ENCODE measurements at places on chromosomes 1 and 21.

- DNase-seq: no peak
Measured at GRCh38 chr1:147551036-147551435, 9.7 kb downstream of the BCL9 start.

- peak; percentile 62 for DNase-seq
Measured at GRCh38 chr21:15631342-15631741, 98.4 kb upstream of the USP25 start.

GRCh38 chr1:21804536-21804935 is 7.5 kb upstream of the LDLRAD2 start:
- DNase-seq: peak; percentile 24

DNA sequence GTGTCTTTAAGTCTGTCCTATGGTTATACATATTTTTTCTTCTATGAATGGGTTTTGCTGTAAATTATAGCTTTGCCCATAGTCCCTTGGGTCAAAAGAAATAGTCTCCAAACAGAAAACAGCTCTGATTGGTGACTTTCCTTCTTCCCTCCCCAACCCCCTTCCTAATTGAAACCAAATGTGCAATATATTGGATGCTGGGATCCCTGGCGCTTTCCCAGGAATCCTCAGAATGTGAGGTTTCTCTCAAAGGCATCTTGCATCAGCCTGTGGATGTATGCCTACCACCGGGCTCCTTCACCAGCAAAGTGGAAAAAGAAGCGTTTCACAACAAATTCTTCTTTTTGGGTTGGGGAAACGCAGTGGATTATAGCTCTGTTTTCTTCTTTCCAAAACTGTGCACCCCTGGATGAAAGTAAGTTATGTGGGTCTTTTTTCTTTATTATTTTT is at the start of gene DDR2:
Gene DDR2 (plus strand): TSS at position 248 of the 450 bp plus-strand sequence. CDS start 86,600 bp downstream, outside the sequence.
- DNase-seq: peak; percentile 90

DNA sequence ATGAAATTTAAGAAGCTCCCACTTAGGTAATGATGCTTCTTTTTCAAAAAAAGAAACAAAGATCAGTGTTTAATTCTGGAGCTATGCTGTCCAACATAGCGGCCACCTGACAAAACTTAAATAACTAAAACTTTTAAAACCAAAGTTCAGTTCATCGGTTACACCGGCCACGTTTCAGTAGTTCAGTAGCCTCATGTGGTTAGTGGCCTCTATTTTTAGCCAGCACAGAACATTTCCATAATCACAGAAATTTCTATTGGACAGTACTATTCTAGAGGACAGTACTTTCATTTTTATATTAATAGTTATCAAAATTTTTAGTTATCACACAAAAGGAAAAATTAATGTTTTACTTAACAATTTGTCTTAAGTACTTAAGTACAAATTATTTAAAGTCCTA is 141.0 kb downstream of the USP25 start:
- DNase-seq: no peak

DNA sequence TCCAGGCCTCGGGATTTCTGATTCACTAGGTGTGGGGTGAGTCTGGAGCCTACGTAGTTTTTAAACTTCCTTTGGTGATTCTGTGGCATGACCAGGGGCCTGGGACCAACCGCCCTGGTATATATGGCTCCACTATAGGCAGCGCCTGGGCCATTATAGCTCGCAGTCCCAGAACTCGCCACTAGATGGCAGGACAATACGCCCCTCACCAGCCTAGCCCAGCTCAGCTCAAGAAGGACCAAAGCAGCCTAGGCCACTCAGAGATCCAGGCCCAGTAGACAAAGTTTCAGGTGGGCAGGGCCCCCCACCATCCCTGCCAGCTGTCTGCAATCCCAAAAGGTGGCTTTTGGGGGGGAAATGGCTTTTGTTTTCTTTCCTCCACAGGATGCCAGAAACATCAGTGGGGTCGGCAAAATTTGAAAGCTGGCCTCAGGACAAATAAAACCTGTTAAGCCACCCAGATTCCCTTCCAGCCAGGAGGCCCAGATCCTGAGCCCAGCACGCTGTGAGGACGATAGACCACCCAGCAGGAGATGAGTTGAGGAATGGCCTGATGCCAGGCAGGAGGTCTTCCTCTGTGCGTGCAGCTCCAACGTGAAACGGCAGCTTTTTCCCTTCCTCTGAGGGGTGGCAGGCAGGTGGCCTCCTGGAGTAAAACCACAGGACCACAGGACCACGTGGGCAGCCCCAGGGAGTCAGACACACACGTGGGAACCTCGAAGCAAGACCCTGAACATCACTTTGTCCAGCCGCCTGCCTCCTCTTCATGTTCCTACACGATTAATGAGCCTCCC is 24.8 kb upstream of the TMEM51 start:
- peak; percentile 86 for DNase-seq

Measured in astrocyte of the hippocampus (primary cell).